Fibroblast of skin of left biceps (primary cell): ENCODE measurements at places on chromosomes 7 and 10.

- no peak for DNase-seq
Observed at GRCh38 chr10:63268149-63268797, 135.1 kb downstream of the NRBF2 start.

GRCh38 chr10:121936295-121936694 lies 8.5 kb upstream of the ATE1 start:
- DNase-seq: no peak

DNA sequence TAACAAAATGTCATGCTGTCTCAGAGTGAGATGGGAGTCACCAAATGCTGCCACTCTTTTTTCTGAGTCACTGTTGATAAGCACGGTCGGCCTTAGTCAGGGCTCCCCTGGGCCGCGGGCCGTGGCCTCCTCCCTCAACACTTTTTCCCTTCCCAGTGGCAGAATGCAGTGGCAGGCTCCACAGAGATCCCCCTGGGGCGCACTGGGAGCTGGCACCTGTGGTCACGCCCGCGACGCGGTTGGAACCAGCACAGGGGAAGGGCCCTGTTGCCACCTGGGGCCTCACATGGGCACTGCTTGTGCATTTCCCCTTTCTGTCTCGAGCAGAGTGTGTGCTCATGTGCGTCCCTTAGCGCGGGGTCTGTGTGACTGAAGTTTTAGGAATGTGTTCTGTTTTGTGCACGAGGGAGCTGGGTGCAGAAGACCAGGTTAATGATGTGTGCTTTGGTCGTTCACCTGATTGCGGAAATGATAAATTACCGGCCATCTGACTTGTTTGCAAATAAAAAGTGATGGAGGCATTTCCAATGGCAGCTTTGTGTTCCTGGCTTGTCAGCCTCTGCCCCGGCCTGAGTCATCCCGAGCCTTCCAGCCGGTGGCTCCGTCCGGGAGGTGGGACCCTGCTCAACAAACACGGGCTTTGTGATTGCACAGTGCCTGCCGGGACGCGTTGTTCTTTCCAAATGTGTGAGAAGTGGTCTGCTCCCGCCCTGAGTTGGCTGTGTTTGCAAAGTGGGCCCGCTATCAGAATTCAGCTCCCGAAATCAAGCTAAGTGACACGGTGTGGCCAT lies 100.7 kb downstream of the NKX6-2 start:
- no peak for DNase-seq

GRCh38 chr7:93258661-93259060 lies 26.5 kb downstream of the VPS50 start:
- DNase-seq: no peak

DNA sequence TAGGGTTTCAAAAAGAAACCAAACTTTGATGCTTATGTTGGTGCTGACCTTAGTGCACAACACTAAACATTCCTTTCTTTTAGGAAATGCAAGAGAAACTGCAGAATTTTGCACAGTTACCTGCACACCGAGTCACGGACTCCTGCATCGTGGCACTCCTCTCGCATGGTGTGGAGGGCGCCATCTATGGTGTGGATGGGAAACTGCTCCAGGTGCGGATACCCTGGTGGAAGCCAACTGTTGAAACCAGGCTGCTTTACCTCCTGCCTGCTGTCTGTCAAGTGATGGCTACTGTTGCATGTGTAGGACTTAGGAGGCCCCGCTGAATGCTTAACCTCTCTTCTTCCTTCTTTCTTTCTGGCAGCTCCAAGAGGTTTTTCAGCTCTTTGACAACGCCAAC lies 11.7 kb downstream of the CASP2 start:
- no peak for DNase-seq

- no peak for DNase-seq
Observed at GRCh38 chr10:69901628-69902505, 100.2 kb downstream of the COL13A1 start.

DNA sequence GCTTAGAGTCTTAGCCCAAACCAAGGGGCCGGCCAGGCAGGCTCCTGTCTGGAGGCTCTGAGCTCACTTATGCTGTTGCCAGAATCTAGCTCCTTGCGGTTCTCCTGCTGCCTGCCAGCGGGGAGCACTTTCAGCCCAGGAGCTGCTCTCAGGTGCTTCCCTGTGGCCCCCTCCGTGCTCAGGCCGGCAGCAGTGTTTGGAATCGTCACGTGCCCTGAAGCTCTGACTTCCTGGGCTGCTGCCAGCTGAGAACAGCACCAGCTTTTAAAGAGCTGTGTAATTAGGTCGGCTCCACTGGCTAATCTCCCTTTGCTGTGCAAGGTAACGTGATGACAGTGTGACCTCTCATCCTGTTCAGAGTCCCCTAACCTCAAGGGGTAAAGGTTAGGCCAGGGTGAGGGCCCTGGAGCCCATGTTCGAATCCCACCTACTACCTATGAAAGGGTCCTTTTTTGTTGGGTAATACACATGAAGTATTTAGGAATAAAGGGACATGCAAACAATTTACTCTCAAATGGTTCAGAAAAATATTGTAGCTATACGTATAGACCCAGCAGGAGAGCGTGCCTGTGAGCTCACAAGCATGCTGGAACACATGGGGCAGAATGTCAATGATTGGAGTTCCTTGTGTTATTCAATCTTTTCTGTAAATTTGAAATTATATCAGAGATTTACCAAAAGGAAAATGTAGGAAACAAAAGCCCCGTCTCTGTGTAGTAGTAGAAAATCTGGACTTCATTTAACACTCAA lies 16.6 kb downstream of the ZNF862 start:
- DNase-seq: no peak

DNA sequence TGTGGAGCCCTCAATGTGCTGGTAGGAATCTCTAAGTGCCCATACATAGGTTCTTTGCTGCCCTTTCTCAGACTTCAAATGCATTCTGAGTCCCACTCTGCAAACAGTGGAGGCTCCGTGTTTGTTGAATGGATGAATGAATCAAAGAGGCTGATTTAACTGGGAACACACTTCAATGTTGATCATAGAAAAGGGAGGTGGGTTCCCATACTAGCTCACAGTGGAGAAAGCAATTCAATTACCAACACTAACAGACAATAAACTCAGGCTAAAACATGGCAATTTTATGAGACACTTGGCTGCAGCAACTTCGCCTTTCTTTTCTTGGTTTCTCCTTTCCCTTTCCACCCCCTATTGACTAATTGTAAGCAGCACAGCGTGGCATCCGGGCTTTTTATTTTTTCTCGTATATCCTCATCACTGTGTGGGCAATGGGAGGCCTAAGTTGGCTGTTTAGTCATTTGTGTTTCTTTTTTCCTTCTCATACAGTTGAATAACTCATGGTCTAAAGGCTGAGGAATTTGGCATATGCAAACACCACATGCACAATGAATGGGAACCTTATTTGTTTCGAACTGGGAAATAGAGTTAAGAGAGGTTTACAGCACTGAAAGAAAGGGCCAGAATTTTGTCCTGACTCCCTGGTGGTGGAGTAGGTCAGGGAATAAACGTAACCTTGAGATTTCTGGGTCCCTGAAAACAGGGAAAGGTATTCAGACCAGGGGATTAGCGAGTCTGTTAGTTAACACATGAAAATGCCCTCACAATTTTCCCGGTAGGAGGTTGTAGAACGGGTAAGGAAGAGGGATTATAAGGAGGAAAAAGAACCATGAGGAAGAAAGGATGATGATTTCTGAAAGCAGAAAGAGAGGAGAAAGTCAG lies 858.5 kb downstream of the KCNMA1 start:
- DNase-seq: peak; percentile 15

DNA sequence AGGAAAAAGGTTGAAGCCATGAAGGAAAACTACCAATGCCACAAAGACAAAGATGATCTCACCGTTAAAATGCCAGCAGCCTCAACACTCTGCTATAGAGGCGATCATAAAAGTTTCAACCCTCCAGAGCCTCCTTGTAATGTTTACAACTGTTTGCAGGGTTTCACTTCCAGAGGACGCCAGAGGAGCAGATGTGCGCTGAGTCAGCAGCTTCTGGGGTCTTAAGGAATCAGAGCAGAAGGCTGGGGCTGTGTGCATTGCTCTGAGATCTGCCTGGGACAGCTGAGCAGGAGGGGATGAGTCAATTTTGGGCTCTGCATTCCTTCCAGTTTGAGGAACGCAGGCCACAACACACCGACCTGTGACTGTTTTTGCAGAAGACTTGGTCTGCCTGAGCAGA lies 98.3 kb downstream of the TMEM130 start:
- peak; percentile 75 for DNase-seq
